Fibroblast of the aortic adventitia (primary cell): ENCODE measurements at places on chromosomes 5 and 9.
A peak's percentile ranks its signal among the peaks of the same experiment; 100 is the strongest.

GRCh38 chr5:109399092-109399759 is 10.5 kb downstream of the PJA2 start:
- peak; percentile 79 for DNase-seq

- no peak for DNase-seq
Measured at GRCh38 chr5:143440448-143441115, 37.1 kb upstream of the NR3C1 start.

GRCh38 chr9:134895567-134895907 is 14.9 kb downstream of the FCN2 start:
- DNase-seq, result no peak

GRCh38 chr5:1824903-1825841 is 24.0 kb downstream of the NDUFS6 start:
- no peak for DNase-seq

DNA sequence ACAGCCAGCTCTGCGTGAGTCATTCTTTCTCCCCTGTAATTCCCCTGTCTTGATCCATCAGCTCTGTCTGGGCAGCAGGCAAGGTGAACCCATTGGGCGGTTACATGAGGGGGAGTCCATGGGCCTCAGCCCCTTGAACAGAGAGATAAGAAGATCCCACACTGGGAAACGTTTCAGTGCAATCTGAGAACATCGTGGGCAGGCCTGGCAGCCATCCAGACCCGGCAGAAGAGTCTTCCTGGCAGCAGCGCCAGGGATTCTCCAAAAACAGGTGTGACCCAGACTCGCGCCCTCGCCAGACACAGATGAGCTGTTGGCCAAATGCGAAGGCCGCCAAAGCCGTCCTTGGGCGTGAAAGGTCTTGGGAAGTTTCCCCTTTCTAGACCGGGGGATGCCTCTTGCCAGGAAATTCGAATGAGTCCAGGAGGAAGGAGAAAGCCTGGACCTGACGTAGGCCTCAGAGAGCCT is 6.4 kb upstream of the SLC12A7 start:
- DNase-seq, result no peak

- DNase-seq, result peak; percentile 87
Measured at GRCh38 chr5:140372971-140373487, 13.0 kb downstream of the SLC4A9 start.
